ENCODE measurements at places on chromosomes 3 and 15. TPM values are rescaled to one million over a fixed set of nuclear protein-coding genes. Genes with fewer than 3 reads are reported as not detected.

BSN gene
- under 0.01 TPM for total RNA-seq

OSTN gene
- total RNA-seq = not detected

TTLL13 gene
- not detected for total RNA-seq

CCNL1 gene
- total RNA-seq = 39.3 TPM

KIF9 gene
- 7.8 TPM for total RNA-seq

SLC22A13 gene
- not detected for total RNA-seq

LEKR1 gene
- 0.06 TPM for total RNA-seq

MUSTN1 gene
- not detected for total RNA-seq

DNA sequence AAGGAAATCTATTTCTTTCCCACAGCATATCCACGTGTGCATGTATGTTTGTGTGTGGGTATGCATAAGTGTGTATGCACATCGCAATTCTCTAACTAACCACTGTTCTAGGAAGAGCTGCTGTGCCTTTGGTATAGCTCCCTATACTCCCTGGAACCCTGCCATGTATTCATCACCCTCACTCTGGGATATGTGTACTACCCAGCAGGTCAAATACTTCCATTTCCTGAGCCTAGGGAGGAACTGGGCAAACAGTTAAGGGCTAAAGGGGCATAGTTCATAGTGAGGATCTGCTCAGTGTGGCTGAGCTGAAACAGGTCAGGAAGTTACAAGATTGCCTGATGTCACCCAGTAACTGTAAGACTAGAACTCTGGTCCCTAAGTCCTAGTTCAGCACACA is 260.4 kb downstream of the RPLP1 start:
- DNase-seq = no peak

GRCh38 chr3:140151321-140151720 is 216.3 kb downstream of the CLSTN2 start:
- DNase-seq = no peak

DNA sequence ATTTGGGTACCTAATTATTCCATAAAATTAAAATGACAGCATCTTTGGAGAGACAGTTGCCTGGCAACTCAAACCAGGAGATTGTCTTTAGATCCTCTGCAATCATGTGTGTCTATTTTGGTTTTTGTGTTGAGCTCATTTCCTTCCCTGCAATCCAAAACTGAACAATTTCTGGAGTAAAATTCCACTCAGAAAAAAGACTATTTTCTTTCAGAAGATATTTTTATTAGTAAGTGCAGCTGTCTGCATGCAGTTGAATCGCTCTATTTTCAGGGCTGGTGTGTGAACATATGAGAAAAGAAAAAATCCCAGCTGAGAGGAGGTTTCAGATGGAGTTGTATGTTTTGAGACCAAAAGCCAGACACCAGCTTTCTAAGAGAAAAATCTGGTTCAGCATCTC is 41.9 kb upstream of the DYNC1LI1 start:
- no peak for DNase-seq

GRCh38 chr3:125148836-125149235 is 63.7 kb downstream of the SLC12A8 start:
- DNase-seq = no peak

DNA sequence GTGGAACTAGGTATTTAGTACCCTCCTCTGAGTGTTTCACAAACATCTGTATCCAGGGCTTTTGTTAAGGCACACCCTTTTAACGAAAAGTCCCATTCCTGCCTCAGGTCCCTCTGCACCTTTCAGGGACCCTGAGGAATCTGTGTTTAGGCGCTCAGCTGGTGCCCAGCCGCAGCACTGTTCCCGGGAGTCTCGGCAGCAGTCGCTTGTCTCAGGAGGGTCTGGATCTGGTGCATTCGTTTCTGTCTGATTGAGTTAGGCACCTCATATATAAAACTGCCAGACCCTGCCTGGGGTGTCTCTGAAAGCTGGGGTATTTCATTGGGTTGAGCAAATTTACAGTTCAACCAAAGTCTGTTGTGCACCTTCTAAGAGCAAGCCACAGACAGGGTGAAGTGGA is 162.8 kb upstream of the TOPAZ1 start:
- no peak for DNase-seq

DNA sequence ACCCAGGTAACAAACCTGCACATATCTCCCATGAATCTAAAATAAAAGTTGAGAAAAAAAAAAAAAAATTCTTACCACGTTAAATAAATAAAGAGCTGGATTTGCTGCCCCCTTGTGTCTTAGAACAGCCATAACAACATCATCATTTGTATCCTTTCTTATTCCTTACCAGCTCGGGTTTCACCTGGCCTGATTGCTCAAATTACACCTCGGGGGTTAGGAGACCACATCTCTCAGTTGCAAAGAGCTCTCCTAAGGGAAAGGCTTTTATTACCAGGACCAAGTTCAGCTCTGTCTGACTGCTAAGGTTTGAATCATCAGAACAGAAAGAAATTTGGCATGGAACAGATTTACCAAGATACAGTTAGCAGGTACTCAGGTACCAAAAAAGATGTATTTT is 25.8 kb upstream of the RPL39L start:
- no peak for DNase-seq

- DNase-seq = no peak
Measured at GRCh38 chr3:125073390-125073905, 17.7 kb upstream of the HEG1 start.

DNA sequence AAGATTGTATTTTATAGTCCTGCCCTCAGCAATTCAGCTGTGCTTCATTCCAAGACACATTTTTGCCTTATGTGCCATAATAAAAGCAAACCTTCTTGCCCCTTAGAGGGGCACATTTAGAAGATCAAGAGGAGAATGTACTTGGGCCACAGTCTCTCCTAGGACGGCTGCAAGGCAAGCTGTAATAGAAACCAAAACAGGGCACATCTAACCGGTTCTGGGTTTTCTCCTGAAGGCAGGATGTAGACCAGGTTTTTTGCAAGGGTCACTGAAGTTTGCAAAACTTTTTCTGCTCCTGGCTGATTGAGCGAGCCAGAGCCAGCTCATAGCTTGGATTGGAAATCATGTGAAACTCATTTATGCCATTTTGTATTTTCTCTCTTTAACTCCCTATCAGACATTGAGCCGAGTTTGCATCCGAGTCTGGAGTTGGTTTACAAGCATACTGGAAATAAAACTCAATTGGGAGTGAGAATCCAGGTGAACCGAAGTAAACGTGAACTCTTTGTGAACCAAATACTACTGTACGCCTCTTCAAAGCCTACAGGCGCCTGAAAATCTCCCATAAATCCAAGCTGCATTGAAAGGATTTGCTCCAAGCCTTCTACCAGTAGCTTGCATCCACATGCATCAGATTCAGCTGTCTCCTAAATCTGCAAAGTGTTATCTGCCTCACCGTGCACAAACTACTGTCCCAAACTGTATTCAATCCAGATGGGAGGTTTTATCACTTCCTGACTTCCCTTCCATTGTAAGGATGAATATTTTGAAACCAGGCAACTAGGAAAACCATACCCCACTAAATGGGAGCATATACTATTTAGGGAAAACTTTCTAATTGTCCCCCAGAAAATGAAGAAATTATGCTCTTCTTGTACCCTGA is 60.9 kb upstream of the TSC22D2 start:
- DNase-seq = no peak

- DNase-seq = no peak
Measured at GRCh38 chr15:72970933-72971760, 81.1 kb upstream of the NEO1 start.

DNA sequence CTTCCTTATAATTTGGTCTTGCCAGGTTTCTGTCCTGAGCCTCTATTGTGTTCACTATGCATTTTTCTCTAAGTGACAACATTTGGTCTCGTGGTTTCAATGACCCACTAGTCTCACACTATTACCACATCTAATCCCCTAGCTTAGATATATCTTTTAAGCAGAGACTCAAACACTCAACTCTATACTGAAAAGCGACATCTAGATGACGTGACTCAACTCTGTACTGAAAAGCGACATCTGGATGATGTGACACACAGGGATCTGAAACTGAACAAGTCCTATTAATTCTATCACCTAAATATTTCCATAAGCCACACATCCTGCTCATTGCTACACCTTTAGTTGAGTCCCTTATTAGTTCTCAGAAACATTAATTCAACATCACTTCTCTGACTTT is 141.7 kb upstream of the MBNL1 start:
- no peak for DNase-seq

- no peak for DNase-seq
Measured at GRCh38 chr3:76834657-76835056, 205.2 kb upstream of the ROBO2 start.

DNA sequence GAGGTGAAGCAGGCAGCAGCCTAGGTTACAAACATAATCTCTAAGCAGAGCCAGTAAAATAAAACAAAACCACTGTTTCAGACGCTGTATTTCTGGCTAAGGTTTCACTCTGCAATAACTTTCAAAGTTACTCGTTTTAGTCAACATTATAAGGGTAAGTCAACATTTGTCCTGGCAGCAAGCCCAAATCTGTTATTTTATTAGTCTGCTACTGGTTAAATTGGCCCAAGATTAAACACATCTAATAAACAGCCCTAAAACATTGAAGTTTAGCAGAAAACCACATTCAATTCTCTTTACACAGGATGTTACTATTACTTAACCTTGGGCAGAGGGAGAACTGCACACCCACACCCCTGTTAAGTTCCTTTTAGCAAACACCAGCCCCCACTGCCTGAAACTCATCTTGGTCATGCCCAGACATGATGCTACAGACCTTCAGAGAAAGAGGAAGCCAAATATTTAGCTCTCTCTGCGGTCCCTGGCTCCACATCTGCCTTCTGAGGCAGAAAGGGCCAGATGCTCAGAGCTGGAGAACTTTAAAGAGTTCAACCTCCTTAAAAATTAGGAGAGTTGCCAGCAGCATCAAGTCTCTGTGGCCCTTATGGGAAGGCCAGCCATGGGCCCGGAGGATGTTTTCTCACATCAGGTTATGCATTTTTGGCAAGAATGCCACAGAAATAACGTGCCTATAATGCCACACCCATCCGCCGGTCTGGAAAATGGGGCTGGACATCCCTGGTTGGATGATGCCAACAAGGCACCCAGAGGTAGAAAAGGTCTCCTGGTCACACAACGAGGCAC is 17.9 kb downstream of the ARHGEF3 start:
- DNase-seq = no peak

GRCh38 chr15:43544266-43544665 is 26.9 kb downstream of the MAP1A start:
- no peak for DNase-seq

GRCh38 chr15:69760258-69760845 is 307.7 kb downstream of the RPLP1 start:
- DNase-seq = no peak

DNA sequence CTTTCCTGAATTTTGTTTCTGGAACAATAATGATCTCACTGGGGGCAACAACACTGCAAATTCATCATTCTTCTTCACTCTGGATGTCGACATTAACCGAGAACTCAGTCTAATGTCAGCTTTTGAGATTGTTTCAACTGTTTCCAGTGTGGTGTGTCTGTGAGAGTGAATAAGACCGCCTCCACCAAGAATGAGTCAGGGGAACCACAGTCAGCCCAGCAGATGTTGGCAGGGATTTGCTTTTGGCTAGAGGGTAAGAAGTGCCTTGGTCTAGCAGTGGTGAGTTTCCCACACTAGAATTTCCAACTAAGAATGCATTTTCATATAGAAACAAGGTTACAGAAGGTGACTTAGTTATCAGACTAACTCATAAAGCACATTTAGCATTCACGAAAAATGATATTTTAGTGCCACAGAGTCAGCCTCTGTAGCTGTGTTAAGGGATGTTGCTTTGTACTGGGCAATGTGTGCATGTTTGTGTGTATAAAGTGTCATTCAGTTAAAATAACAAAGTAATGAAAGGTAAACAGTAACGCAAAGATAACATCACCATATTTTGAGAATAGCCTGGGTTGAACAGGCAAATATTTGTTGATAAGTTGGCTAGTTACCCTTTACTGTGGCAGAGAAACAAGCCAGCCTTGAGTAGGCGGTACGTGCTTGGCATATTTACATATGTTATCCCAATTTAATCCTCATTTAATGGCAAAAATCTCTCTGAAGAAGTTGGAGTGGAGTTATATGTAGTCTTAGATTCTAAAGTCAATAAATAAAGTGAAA is 33.8 kb downstream of the DRD3 start:
- DNase-seq = peak; percentile 39

- no peak for DNase-seq
Measured at GRCh38 chr3:55937301-55937700, 450.2 kb upstream of the WNT5A start.

DNA sequence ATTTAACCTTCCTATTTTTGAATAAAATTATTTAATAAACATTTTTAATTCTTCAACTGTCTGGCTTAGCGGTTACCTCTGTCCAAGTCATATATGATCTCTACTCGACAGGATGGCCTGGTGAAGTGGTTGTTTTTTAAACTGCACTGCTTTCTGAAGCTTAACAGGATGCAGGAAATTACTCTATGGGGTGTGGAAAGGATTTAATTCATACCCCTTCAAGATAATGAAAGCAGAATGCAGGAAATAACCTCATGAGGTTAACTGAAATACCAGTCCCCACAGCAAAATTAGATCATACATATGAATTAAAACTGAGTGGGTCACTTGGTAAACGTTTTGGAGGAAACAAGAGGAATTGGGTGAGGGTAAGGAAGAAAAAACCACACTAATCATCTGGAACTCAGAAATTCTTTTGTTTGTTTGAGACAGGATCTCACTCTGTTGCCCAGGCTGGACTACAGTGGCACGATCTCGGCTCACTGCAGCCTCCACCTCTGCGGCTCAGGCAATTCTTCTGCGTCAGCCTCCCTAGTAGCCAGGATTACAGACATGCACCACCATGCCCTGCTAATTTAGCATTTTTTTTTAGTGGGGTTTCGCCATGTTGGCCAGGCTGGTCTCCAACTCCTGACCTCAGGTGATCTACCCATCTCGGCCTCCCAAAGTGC is 50.1 kb downstream of the LYSMD4 start:
- no peak for DNase-seq

DNA sequence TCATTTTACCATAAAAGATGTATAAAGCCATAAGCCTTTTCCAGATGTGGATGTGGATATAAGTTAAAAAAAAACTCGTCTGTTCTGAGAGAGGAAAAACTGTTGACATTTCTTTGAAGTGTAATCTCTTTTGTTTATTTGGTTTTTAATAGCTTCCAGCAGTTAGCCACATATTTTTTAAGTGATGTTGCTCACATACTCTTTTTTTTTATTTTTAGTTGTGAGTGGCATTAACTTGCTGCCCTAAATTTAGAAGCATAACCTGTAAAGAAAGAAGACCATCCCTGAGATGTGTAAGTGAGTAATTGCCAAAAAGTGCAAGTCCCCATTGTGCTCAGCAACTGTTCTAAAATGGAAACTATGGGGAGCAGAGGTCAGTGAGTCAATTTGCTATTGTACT is 415.9 kb upstream of the MDFIC2 start:
- DNase-seq = no peak

- DNase-seq = no peak
Measured at GRCh38 chr15:68781766-68782588, 38.7 kb downstream of the ANP32A start.

Data from epithelial cell of proximal tubule (primary cell).